Renal cortical epithelial cell (primary cell): ENCODE measurements at places on chromosomes 2 and 18.
A peak's percentile ranks its signal among the peaks of the same experiment; 100 is the strongest.

- DNase-seq, result no peak
Measured at GRCh38 chr18:28728891-28729290, 552.0 kb upstream of the CDH2 start.

DNA sequence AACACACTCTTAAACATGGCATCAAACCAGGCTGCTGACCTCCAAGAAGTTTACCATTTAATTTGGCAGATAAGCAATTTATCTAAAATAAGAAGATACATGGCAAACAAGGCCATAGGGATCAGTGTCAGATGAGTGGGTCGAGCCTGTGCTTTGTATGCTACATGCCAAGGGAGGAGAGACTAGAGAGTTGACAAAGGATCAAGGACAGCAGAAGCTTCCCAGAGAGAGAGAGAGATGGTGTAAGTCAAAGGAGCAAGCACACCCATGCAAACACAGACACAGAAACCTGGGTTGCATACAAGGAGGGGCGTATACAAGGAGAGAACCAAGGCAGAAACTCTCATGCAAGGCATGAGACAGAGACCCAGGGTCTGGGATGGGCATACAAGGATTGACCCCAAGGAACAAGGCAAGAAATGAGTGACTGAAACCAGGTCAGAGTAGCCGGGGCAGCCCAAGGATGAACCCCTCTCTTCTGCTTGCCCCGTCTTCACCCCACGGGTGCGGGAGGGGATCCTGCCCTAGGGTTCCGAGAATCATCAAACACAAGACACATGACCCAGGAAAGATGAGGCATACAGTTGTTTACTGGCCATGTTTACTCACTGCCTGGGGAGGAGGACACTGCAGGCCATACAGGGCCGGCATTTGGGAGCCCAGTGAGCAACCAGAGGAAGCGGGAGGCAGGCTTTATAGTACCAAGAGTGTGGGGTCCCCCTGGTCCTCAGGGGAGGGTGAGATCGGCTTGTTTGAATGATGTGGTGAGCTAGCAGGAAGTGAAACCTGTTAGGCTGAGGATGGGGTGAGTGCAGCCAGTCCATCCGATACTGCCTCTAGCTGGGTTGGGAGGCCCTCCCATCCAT lies 529.2 kb upstream of the ID2 start:
- DNase-seq, result no peak

- no peak for DNase-seq
Measured at GRCh38 chr18:58796220-58796619, 68.5 kb upstream of the ZNF532 start.

GRCh38 chr2:158686210-158686691 lies 108.9 kb upstream of the DAPL1 start:
- DNase-seq, result no peak

GRCh38 chr2:124915567-124915966 lies 890.5 kb downstream of the CNTNAP5 start:
- no peak for DNase-seq

- peak; percentile 95 for DNase-seq
Measured at GRCh38 chr18:34709750-34710441, at the start of gene DTNA. Gene DTNA (plus strand): TSS chr18:34710298. CDS start chr18:34755977, 45,679 bp downstream.

GRCh38 chr18:55318951-55319441 lies 269.0 kb downstream of the TCF4 start:
- DNase-seq, result no peak

DNA sequence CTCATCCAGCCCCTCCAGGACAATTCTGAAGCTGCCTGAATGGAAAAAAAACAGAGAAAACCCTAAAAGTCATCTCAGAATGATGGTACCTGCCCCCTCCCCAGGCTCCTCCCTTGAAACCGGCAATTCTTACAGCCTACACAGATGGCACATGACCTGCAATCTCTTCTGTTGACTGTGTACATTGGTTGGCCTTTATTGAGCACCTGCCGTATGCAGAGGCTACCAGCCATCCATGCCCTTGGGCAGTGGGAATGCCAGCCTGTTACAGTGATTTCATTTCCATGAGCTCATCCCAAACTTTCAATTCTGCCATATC lies 57.1 kb downstream of the EMX1 start:
- DNase-seq, result no peak

DNA sequence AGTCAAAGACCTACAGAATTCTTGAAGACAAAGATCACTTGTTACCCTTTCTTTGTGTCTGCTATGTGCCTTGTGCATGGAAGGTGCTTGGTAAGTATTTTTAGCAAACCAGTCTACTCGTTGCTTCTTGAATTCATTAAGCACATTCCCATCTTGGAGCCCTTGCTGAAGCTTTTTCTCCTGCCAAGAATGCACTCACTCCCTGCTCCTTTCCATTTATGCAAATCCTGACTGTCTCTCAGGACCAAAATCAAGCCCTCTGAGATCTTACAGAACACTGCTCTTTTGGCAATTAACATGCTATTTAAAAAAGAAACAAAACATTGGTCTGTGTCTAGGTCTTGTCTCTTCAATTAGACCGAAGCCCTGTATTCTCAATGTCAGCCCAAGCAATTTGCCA lies 75.8 kb downstream of the CLHC1 start:
- DNase-seq, result peak; percentile 26

DNA sequence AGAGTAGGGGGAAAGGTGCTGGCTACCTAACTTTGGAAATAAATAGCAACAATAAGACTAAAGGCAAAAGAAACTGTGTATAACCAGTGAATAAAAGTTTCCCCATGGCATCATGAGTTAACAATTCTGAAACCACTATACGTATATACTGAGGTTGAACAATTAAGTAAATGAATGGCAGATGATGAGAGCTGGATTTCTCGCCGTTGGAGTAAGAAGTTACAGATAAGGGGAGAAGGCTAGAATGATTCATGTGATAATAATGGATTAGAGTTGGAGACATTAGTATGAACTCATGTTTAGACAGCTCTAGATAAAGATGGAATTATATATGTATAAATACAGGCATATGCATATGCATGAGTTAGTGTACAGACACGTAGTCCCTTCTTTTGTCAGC lies 152.7 kb downstream of the UBR3 start:
- no peak for DNase-seq

DNA sequence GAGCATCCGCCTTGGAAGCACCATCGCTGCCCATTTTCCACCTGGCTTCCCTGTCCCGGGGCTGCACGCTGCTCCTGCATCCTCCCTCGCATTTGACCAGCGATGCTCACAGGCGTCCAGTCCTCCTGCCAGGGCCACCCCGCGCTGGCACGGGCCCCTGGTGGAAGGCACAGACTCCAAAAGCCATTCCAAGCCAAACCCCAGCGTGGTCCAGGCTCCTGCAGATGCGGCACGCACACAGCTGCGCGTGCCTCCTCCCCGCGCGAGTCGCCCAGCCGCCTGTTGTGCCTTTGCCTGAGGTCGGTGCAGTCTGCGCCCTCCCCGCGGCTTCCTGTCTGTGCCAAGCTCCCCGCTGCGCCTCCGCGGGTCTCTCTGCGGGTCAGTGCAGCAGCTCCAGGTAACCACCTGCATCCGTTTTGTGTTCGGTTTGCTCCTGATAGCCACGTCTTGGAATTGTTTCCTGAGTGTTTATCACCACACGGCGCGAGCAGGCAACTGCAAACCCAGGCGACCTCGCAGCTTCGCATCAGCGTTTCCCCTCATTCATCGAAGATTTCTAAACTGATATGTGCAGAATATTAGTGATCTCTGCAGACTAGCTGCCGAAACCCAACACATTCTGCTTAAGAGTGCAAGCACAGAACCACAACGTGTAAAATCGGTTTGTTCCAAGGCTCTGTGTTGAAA lies 65.2 kb upstream of the SALL3 start:
- DNase-seq, result no peak

- DNase-seq, result no peak
Measured at GRCh38 chr2:33383855-33384598, 92.4 kb upstream of the RASGRP3 start.

- no peak for DNase-seq
Measured at GRCh38 chr2:230330725-230331124, 3.7 kb downstream of the SP140L start.

DNA sequence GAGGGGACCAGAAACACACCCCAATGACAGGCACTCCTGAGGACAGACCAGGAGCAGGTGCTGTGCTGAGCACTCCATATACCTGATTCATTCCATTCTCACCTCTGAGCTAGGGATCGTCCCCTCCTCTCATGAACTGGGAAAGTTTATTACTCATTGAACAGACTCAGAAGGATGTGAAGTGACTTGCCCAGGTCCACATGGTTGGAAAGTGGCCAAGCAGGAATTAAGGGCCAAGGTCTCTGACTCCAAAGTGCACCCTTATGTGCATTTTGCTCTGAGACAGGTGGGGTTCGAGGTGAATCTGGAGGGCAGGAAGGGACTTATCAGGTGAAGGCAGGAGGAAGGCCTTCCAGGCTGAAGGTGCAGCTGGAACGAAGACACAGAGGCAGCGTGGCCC lies 25.1 kb upstream of the PLB1 start:
- no peak for DNase-seq

GRCh38 chr2:188529710-188530109 lies 238.0 kb downstream of the GULP1 start:
- no peak for DNase-seq

DNA sequence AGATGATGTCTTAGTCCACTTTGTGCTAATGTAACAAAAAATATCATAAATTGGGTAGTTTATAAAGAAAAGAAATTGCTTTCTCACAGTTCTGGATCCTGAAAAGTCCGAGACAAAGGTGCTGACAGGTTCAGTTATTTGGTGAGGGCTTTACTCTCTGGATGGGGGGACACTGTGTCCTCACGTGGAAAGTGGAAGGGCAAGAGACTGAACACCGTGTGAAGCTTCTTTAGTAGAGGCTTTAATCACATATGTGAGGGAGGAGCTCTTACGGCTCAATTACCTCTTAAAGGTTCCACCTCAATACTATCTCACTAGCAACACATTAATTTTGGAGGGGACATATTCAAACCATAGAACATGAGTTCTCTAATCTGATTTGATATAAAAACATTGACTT lies 204.3 kb downstream of the FSIP2 start:
- DNase-seq, result no peak
